ENCODE measurements at places on chromosomes 6 and 20.

DNA sequence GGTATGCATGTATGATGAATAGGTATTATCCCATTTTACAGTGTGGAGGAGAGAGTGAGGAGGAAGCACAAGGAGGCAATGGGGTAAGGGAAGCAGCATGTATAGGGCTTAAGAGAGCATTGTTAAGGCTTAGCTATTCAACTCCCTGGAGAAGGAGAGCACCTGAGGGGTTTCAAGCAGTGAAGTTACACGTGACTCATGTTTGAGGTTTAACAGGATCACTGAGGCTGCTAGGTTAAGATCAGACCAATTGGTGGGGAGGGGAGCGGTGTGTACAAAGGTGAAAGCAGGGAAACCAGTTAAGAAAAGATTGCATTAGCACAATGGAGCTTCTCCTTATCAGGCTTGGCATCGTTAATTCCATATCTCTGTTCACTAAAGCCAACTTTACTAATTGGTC is 64.4 kb upstream of the NHSL1 start:
- no peak for DNase-seq

DNA sequence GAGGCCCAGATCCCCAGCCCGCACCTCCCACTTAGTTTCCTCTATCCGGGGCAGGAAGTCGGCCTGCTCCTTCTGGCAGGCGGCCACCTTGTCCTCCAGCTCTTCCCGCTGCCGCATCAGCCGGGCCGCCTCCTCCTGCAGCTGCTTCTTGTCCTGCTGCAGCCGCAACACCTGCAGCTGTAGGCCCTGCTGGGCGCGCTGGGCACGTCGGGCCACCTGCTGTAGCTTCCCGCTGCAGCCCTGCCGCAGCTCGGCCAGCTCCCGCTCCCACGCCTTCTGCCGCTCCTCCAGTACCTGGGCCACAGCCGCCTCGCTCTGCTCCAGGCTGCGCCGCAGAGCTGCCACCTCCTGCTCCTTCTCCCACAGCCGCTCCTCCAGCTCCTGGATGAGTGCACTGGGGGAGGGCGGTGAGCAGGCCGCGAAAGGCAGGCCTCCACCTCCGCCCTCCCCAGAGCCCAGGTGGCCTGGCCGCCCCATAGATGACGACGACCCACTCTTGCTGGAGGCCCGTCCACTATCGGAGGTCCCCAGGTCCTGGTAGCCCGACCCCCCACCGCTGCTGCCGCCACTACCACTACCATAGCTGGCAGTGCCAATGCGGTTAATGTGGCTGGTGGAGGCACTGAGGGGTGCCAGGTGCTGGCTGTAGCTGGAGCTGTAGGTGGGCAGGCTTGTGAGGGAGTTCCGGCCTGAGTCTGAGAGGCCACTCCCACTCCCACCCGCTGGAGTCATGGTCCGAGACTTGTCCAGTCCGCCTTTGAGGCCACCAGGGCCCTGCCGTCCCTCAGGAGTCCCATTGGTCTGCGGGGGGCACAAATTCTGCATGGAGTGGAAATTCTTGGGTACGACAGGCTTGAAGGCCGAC is 6.0 kb upstream of the FASTKD5 start:
- DNase-seq: no peak

DNA sequence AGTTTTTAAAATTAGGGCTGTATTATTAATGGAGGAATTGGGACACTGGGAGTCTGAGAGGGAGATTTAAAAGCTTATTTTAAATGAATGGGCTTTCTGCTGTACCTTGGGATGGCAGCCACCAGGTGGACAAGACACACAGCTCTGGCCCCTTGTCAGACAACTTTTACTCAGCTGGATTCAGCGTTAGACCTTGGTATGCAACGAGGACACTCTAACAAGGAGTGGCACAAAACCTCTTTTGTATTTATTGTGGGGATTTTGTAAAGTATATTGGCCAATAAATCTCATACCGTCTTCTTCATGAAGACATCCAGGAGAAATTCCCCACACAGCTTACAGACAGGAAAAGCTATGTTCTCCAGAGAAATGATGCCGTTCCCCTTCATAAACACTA is 105.7 kb downstream of the LCA5 start:
- no peak for DNase-seq

DNA sequence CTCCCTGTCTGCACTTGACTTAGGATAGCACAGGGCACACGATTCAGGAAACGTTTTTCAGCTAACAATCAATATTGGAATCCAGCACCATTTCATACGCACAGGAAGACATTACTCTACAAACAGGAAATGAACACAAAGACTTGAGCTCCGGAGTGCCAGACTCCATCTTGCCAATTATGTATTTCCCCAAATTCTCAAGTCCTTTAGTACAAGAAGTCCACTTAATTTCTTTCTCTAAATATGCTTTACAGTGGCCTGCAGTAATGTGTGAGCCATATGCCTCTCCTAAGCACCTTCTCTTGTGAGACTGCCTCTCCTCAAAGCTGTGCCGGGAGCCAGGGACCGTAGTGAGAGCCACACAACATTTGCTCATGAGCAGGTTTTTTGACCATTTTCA is 168.2 kb downstream of the THBS2 start:
- no peak for DNase-seq

DNA sequence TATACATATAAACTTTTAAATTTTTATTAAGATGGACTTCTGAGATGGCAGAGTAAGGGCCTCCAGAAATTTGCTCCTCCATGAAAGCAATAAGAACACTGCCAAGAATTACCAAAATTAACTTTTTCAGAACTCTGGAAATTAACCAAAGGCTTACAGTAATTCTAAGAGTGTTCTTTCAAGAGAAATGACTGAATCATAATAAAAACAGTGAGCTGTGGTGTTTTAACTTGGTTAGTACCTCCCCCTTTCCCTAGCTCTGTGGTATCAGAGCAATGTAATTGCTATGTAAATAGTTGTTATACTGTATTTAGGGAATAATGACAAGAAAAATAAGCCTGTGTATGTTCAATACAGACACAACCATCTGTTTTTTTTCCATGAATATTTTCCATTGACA is 19.0 kb downstream of the HECA start:
- no peak for DNase-seq

DNA sequence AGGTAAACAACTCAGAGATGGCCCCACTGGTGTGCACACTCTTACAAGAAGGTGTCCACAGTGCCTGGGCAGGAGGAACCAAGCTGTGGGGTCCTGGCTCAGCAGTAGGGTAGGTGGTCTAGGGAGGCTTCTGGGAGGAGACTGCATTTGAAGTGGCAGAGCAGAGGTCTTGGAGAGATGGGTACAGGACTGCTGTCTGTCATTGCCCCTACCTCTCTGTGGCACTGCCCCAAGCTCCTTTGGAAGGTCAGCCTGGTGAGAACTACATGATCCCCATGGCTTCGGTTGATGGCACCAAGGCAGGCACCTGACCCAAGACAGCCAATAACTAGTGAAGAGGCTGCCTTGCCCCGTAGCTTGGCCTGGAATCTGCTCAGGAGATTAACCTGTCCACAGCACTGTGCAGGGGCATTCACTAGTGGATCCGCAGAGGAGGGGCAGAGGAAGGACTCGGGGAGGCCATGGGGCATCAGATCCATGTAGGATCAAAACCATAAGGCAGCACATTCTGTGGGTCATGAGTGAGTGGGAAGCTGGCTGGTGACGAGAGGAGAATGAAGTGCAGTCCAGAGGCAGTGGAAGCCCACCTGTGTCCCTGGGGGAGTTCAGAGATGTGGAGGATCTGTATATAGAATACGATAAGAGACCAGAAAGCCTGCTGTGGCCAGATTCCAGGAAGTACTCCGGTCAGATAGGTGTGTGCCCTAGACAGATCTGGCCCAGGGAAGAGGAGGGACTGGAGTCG is 162.0 kb downstream of the GRM4 start:
- DNase-seq: no peak

DNA sequence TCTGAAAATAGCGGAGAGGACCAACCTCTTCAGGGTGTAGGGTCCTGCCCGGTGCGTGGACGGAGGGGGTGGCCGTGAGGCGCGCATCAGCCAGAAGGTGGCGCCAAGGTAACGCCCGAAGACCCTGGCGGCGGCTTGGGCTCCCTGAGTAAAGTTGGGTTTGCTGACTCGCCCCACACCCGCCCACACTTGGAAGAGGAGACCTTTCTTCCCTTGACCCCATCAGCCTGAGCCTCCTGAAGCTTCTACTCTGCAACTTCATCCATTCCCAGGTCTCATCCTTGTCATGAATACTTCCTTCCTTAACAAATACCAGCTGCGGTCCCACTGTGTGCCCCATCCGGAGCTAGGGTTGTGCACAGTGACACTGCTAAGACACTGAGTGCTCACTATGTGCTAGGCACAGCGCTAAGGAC is 14.6 kb downstream of the CD40 start:
- peak; percentile 12 for DNase-seq

GRCh38 chr20:47543006-47543431 is 41.3 kb downstream of the NCOA3 start:
- no peak for DNase-seq

- DNase-seq: no peak
Measured at GRCh38 chr6:142942805-142943227, 2.2 kb downstream of the HIVEP2 start.

- no peak for DNase-seq
Measured at GRCh38 chr6:97282238-97282725, 734 bp downstream of the MMS22L start.

GRCh38 chr6:106257195-106257594 is 68.4 kb downstream of the ATG5 start:
- DNase-seq: no peak

DNA sequence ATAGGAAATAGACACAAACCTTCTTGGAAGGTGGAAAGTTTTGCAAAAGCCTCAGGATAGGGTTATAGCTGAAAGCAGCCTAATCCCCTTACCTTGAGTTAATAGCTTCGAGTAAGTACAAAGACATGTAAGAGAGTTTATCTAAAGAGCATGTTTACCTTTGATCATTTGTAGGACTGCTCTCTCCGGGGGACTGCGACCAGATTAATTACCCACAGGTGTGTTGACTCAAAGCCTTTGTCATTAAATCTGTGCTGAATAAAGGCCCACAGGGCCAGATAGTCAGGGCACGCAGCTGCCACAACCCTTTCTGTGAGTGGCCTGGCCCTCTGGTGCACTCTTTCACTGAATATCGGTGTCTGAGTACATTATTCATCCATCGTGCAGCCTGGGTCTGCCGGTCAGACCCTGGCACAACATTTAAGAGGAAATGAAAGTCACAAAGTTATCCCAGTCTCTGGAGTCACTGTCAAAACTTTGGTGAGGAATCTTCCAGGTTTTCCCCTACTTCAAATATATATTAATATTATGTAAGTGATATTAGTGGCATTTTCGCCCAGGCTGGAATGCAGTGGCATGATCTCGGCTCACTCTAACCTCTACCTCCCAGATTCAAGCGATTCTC is 5.4 kb upstream of the MICA start:
- no peak for DNase-seq

GRCh38 chr6:5294392-5295211 is 33.3 kb downstream of the FARS2 start:
- DNase-seq: no peak

- no peak for DNase-seq
Measured at GRCh38 chr6:113734982-113735381, 122.2 kb upstream of the MARCKS start.

GRCh38 chr20:50379049-50379990 is 130.9 kb upstream of the PTPN1 start:
- DNase-seq: no peak

DNA sequence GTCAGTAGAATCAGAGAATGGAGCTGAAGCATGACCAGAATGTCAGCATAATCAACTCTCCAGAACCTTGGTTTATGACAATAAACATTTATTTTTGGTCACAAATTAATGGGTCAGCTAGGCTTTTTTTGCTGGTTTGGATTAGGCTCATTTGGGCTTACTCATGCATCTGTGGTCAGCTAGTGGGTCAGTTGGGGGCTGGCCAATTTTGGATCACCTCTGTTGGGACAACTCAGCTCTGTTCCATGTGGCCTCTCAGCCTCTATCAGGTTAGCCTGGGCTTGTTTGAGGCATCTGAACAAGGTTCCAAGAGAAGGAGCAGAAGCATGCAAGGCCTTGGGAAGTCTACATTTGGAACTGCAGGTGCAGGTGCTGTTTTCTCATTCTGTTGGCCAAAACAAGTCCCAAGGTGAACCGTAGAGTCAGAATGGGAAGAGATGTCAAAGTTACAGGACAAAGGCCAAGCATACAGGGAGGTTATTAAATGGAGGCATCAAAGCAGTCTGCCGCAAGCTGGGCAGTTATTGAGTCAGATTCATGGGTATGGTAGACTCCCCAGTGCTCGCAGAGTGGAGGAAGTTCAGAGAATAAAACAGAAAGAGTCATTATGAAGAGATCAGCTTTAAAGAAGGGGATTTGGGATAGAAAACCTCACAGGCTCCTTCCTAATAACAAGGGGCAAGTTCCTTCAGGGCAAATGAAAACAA is 173.0 kb downstream of the PLCB4 start:
- DNase-seq: no peak

DNA sequence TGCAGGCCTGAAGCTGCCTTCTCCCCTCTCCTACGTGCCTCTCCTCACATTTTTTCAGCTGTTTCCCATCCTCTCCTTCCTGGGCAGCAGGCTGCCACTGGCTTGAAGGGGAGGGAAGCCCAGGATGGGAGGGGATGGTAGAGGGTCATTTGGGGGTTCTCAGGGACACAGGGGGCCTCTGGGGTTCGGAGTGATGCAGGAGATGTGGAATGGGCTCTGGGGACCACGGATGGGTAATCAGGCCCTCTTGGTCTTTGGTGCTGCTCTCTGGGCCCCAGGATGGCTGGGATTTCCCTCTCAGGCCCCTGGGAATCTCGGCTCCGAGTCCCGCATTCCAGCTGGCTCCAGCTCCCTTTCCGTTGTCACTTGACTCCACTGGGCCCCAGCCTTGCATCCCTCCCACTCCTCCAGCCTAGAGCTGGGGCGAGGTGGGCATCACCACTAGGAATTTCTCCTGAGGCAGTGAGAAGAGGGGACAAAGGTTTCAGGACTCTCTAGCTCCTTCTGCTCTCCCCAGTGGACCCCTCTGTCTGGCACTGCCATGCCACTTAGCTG is 2.0 kb upstream of the DDR1 start:
- DNase-seq: no peak

DNA sequence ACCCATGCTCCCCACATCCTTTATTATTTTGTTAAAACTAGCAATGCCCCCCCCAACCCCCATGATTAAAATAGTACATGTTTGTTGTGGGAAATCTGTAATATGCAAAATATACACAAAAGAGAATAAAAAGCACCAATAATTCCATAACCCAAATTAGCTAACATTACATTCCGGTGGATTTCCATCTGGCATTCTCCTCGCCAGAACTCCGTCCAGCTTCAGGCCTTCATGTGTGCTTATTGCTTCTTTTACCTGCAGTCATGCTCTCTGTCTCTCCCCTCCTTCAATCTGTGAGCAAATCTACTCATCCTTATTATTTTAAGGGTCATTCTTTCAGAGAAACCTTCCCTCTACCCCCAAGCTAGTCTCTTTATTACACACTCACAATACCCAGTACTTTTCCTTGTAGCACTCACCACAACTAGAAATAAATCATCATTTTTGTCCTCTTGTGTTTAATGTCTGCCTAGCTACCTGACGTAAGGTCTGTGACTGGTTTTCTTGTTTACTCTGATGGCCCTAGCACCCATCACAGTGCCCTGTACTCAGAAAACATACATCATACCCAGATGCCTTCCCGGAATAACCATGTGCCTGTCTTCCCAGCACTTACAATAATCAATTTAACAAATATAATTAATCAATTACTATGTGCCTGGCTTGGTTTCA is 25.6 kb upstream of the IER3 start:
- no peak for DNase-seq

- DNase-seq: no peak
Measured at GRCh38 chr20:62607366-62608217, 34.7 kb upstream of the SLCO4A1 start.

- DNase-seq: no peak
Measured at GRCh38 chr6:1485678-1486077, 96.3 kb downstream of the FOXF2 start.

GRCh38 chr6:26328265-26328844 is 36.6 kb upstream of the BTN3A2 start:
- no peak for DNase-seq

Measured in activated CD8-positive, alpha-beta memory T cell treated with anti-CD3 and anti-CD28 coated beads for 4 hours (primary cell).